Small intestine (tissue), 16 donors: ENCODE measurements at places on chromosomes 11 and 22. TPM values are rescaled to one million over a fixed set of nuclear protein-coding genes. Genes with fewer than 3 reads are reported as not detected.
A peak's percentile ranks its signal among the peaks of the same experiment; 100 is the strongest.

- no peak for DNase-seq
Measured at GRCh38 chr11:90134478-90135003, at the start of gene NAALAD2. NAALAD2 (plus strand) TSS chr11:90134663; CDS start chr11:90134759, 96 bp downstream.

DNA sequence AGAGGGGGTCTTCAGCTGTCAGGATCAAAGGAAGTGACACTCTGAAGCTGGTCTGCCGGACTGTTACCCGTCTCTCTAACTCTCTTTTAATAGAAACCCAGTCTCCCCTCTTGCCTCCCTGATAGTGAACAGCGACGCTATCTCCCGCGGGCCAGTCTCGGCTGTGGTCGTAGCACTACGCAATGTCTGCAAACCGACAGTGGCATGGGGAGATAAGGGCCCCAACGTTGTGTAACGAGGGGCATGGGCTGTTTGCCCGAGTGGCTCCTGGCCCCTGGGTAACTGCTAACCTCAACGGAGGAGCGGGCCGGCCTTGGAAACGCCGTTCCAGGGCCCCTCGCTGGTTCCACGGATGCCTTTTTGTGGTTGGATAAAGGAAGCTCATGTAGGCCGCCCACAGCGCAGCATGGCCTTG is 23.3 kb downstream of the ZBTB16 start:
- DNase-seq: peak; percentile 27

GRCh38 chr11:22828373-22828772 is 1.2 kb downstream of the SVIP start:
- DNase-seq: no peak

GRCh38 chr22:46240506-46240905 is 9.6 kb downstream of the CDPF1 start:
- no peak for DNase-seq

DNA sequence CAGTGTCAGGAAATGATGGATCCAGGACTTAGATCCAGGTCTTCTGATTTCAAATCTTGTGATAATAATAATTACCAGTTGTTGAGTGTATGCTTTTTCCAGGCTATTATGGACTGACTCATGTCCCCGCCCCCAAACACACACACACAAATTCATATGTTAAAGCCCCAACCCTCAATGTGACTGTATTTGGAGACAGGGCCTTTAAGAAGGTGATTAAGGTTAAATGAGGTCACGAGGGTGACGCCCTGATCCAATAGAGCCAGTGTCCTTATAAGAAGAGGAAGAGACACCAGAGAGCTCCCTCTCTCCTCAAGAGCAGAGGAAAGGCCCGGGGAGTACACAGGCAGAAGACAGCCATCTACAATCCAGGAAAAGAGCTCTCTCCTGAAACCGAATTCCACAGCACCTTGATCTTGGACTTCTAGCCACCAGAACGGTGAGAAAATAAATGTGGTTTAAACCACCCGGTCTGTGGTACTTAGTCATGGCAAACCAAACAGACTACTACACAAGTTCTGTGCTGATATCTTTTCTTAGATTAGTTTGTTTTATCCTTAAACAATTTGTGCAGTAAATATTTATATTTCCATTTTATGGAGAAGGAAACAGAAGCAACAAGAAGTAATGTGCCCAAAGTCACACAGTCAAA is 8.2 kb downstream of the TMPRSS5 start:
- no peak for DNase-seq

GRCh38 chr11:74777038-74777437 is 28.4 kb downstream of the RNF169 start:
- no peak for DNase-seq

DNA sequence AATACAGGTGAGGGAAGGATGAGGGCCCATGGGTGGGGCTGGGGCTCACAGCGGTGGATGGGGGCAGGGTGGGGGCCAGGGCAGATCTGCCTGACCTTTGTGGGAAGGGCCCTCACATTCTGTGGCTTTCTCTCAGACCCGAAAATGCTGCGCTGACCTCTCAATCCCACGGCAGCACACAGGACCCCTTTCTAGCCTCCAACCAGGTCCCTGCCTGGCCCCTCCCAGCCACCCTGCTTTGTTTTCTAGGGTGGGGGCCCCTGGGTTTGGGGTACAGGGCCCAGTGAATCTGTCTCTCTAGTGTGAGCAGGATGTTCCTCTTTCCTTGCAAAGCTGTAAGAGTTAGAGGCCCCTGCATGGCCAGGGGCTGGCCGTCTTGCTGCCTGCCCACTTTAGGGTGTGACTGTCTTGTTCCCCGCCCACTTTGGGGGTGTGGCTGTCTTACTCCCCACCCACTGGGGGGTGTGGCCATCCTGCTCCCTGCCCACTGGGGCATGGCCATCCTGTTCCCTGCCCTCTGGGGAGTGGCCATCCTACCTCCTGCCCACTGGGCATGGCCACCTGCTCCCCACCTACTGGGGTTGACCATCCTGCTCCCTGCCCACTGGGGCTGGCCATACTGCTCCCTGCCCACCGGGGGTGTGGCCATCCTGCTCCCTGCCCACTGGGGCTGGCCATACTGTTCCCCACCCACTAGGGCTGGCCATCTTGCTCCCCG is 11.5 kb downstream of the PARVG start:
- DNase-seq: no peak

- no peak for DNase-seq
Measured at GRCh38 chr11:128619540-128620308, 32.4 kb upstream of the ETS1 start.

DNA sequence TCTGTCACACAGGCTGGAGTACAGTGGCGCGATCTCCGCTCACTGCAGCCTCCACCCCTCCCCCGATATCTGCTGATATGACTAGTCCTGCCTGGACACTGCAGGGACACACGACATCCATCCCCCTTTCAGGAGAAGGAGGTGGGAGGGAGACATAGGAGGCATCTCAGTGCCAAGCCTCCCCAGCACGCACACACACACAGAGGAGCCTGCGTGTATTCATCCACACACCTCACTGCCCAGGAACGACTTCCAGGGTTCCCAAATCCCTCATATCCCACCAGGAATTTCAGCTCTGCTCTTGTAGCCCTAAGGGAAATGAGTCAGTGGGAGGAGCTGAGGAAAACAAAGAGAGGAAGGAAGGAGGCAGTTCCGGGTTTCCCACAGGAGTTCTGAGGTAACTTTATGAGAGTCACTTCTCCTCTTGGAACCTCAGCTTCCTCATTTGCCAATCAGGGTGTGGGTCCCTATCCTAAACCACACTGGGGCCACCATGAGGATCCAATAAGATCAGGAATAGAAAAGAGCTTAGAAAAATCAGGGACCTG is 37.2 kb upstream of the ACER3 start:
- DNase-seq: no peak

Gene ARHGAP20
- not detected for polyA plus RNA-seq

Gene TST
- polyA plus RNA-seq: 134 TPM

Gene F2
- not detected for polyA plus RNA-seq

Gene C1QTNF5
- polyA plus RNA-seq: 22.5 TPM

Gene CD3D
- 14.6 TPM for polyA plus RNA-seq
